ENCODE measurements at places on chromosomes 6 and 20.

- DNase-seq = no peak
These were observed 243.1 kb upstream of the ADGRB3 start for GRCh38 chr6:68391953-68392352.

- no peak for DNase-seq
These were observed 6.9 kb upstream of the FAM162B start for GRCh38 chr6:116772450-116772849.

- no peak for DNase-seq
These were observed 50.4 kb downstream of the HMGCLL1 start for GRCh38 chr6:55528624-55529023.

- DNase-seq = no peak
These were observed 71.9 kb downstream of the MDGA1 start for GRCh38 chr6:37625591-37626374.

GRCh38 chr6:163457637-163458561, 43.4 kb downstream of the QKI start:
- no peak for DNase-seq

GRCh38 chr6:104312851-104313250, 546.9 kb downstream of the HACE1 start:
- no peak for DNase-seq

- DNase-seq = no peak
These were observed 64.7 kb upstream of the APCDD1L start for GRCh38 chr20:58579819-58580473.

DNA sequence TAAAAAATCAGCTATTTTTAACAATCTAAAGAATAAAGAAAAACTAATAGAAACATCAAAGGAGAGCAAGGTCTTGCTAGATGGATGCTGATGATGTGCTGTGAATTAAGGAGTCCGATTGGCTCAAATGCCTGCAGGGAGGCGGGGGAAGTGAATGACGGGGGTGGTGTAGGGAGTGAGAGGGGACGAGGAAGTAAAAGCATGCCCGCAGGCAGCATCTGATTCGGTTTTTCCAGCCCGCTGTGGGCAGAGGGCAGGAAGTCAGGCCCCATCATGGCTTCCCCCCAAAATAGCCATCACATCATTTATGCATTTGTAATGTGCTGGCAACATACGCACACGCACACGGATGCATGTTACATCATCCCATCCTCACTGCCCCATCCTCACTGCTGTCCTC, 10.3 kb downstream of the RSPO4 start:
- no peak for DNase-seq

DNA sequence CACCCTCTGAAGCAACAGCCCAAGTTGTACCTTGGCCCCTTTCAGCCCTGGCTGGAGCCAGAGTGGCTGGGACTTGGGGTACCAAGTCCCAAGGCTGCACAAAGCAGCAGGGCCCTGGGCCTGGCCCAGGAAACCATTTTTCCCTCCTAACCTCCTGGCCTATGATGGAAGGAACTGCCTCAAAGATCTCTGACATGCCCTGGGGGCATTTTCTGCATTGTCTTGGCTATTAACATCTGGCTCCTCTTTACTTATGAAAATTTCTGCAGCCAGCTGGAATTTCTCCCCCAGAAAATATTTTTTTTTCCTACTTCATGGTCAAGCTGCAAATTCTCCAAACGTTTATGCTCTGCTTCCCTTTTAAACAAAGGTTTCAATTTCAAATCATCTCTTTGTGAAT, 269.4 kb upstream of the CDYL start:
- no peak for DNase-seq

- DNase-seq = no peak
These were observed 6.4 kb downstream of the C20orf96 start for GRCh38 chr20:284172-284571.

DNA sequence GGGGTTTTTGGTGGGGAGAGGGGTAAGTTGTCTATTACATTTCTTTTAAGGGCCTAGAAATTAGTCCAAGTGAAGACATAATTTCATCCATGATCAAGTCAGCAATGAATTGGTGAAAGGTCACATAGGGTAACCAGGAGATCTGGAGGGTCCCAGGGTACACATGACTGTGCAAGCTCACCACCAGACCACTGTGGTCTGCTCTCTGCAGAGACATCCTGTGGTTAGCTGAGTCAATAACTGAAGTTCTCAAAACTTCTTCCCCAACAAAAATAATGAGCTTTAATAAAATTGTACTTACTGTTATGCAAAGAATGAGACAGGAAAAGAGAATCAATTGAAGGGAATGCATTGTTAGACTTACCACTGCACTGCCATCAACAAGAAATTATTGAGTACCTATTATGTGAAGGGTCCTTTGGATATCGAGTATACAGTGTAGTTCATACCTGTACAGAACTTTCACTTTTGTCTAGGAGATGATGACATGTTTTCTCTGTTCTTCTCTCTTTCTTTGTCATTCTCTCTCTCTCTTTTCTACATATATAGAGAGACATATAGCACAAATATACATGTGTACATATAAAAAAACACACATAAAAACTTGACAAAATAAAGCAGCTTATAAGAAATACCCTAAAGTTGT, 209.8 kb downstream of the GJA1 start:
- DNase-seq = peak; percentile 77

- no peak for DNase-seq
These were observed 96.4 kb downstream of the ISM1 start for GRCh38 chr20:13317439-13317838.

- no peak for DNase-seq
These were observed 58.1 kb downstream of the L3MBTL3 start for GRCh38 chr6:130076512-130076911.

- peak; percentile 54 for DNase-seq
These were observed 20.5 kb downstream of the SNAI1 start for GRCh38 chr20:50003253-50003656.

DNA sequence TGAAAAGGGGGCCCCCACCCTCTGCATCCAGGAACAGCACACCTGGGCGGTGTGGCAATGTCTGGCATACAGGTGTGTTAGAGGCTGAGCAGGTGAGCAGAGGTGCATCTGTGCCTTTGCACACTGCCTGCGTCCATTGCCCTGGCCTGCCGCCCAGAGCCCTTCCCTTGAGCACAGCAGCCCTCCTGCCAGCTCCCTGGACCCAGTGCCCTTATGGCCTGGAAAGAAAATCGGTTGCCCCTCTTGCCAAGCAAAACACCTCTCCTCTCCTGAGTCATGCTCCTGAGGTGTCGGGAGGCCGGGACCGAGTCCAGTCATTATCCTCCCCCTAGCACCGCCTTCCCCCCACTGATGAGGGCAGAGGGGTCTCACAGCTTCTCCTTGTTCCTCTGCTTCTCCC, 259.9 kb downstream of the SMOC2 start:
- no peak for DNase-seq

- DNase-seq = no peak
These were observed 376.7 kb upstream of the ARID1B start for GRCh38 chr6:156400487-156400886.

- no peak for DNase-seq
These were observed 3.5 kb downstream of the C20orf204 start for GRCh38 chr20:64039293-64040160.

DNA sequence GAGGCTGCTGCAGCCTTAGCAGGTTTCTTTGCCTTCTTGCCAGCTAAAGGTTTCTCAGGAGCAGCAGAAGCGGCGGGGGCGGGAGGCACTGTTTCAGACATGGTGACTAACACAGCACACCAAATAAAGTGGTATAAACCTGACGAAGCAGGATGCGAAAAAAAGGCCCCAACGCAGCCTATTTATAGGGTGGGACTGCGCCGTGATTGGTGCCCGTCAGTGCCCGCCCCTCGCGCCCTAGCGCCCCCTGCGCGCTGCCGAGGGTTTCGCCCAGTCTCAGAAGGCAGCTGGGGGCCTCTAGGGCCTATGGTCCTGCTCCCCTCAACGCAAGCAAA, 55.0 kb downstream of the TRIM38 start:
- DNase-seq = no peak

- no peak for DNase-seq
These were observed 9.7 kb downstream of the MDC1 start for GRCh38 chr6:30707281-30707850.

- peak; percentile 59 for DNase-seq
These were observed 23.8 kb upstream of the BNIP5 start for GRCh38 chr6:36360241-36361054.

- no peak for DNase-seq
These were observed 70.7 kb upstream of the TAB2 start for GRCh38 chr6:149246691-149247384.

DNA sequence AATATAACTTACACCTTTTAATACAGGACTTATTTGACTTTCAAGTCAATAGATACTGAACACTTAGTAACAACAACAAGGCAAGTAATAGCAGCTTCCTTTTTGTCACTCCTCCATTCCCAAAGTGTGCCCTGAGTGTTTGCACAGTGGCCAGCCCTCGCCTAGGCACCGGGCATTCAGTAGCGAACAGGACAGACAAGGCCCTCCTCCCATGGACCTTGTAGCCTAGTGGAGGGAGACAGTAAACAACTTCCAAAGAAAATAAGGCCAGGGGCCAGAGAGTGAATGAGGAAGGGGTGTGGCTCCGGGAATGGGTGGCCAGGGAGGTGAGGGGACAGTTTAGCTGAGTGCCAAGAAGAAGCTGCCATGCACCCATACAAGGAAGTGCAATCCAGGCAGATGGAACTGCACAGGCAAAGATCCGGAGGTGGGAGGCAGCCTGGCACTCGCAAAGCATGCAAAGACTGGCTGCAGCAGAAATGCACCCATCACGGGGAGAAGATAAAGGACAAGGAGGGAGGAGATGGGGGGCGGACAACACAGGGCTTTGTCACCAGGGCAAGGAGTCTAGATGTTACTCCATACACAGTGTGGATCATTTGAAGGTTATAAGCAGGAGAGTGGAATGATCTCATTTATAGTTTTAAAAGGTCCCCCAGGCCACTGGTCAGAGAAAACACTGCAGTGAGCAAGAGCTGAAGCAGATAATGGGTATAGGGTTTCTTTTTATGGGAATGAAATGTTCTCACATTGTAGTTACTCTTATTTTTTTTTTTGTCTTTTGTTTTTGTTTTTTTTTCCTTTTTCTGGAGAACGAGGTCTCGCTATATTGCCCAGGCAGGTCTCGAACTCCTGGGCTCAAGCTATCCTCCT, 32.2 kb downstream of the ATP9A start:
- DNase-seq = no peak

- peak; percentile 52 for DNase-seq
These were observed 7.3 kb downstream of the DNTTIP1 start for GRCh38 chr20:45798935-45799642.

DNA sequence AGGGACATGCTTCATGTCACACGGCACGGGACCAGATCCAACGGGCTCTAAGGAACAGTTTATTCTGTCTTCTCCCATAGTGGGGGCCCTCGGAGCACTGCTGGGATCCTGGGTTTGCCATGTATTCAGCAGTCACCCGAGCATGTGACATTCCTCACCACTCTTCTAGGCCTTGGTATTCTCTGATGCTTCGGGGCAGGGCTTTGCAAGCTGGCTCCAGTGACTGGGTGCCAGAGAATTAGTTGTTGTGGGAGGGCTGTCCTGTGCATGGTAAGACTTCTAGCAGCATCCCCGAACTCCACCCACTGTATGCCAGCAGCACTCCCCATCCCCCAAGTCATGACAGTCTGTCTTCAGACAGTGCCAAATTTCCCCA, 5.4 kb downstream of the CCN5 start:
- DNase-seq = no peak

- DNase-seq = no peak
These were observed 1.1 kb downstream of the NDRG3 start for GRCh38 chr20:36744764-36745191.

DNA sequence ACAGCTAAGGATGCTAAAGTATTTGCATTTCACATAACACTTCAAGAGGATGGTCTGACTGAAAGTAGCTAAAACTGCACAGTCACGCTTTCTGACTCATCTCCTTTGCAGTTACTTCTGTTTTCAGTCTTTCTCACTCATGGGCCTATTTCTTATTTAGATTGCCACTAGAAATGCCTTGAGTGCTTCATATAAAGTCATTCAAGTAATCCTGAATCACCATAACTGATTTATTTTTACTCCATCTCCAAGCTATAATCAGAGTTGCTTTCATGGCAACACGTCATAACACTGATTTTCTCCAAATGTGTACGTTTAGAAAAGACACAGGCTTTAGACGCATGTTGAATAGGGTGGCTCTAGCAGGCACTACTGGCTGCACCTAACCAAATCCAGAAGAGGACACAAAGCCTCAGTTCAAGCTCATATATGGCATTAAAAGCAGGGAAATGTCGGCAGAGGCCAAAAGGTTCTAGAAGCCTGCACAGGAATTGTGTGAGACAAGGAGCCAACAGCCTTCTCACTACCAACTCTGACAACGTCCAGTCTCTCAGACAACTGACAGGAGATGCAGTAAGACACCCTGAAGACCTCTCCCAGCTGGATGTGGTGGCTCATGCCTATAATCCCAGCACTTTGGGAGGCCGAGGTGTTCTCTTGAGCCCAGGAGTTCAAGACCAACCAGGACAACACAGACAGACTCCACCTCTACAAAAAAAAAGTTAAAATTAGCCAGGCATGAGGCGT, 64.1 kb upstream of the BEND6 start:
- peak; percentile 51 for DNase-seq

DNA sequence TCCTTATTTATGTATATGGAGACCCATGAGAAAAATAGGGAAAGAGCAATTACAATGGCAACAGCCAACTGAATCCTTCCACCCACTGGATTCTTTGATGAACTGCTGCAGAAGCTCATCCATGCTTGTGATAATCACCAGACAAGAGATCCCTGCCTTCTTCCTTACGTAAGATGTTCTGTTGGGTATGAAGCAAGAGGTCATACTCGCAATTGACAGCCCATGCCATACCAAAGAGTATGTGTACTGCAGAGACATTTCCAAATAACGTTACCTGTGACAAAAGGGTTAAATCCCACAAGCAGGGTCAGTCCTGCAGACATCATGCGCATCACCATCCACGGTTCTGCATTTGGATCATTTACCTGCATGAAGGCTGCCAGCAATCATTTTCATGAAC, 27.8 kb downstream of the ELOVL5 start:
- no peak for DNase-seq

DNA sequence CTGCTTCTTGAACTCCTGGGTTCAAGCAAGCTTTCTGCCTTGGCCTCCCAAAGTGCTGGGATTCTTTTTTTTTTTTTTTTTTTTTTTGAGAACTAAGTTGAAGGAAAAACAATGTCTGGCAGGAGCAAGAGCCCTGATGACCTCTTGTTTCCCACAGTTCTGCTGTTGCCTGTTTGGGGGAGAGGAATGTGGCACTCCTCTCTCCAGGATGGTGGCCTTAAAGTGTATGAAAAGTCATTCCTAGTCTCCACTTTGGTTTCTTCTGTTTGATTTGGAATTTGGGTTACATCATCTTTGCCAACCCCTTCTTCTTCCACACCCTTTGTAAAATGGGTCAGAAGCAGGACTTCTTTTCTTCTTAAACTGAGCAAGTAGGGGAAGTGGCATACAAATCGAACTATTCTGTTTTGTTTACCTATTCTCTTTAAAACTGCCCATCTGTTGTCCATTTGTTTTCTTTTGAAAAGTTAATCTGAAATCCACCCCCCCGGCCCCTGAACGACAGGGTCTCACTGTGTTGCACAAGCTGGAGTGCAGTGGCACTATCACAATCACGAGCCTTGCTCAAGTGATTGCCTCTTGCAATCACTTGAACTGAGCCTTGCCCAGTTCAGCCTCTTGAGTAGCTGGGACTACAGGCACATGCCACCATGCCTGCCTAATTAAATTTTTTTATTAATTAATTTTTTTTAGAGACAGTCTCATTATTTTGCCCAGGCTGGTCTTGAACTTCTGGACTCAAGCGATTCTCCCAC, 11.3 kb downstream of the CARMIL1 start:
- DNase-seq = no peak

- no peak for DNase-seq
These were observed 303.5 kb upstream of the TSHZ2 start for GRCh38 chr20:52668626-52669025.

GRCh38 chr6:112920994-112921393, 573.9 kb downstream of the RFPL4B start:
- no peak for DNase-seq

- DNase-seq = no peak
These were observed 837.3 kb downstream of the DHX35 start for GRCh38 chr20:39799366-39799965.
